Hematopoietic multipotent progenitor cell treated with erythropoietin and hydrocortisone succinate and interleukin-3 and kit ligand, for 4 days (in vitro differentiated cells): ENCODE measurements at places on chromosomes 12 and 14.

DNA sequence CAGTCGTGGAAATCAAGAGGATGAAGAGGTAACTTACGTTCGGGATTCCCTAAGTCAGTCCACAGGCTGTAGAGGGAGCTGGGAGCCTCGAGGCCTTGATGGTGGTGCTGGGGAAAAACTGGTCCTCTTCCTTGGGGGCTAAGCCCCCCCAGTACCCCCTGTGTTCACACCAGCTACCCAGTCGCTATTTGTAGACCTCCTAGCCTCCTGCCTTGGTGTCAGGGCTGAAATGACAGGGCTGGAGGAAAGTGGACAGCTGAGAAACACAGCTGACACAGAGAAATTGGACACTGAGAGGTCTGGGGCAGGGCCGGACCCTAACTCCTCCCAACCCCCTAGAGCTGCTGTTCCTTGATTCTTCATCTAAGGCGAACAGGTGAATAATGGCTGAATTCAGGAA lies at the start of gene STAC3:
Gene STAC3 (minus strand): TSS at position 232 of the 400 bp plus-strand sequence. CDS start 1,551 bp downstream, outside the sequence.
- DNase-seq, result no peak

- DNase-seq, result peak; percentile 63
These were observed 96.6 kb downstream of the SPTSSA start for GRCh38 chr14:34365309-34365915.

- DNase-seq, result no peak
These were observed 79.0 kb upstream of the CPNE8 start for GRCh38 chr12:38984388-38984787.

DNA sequence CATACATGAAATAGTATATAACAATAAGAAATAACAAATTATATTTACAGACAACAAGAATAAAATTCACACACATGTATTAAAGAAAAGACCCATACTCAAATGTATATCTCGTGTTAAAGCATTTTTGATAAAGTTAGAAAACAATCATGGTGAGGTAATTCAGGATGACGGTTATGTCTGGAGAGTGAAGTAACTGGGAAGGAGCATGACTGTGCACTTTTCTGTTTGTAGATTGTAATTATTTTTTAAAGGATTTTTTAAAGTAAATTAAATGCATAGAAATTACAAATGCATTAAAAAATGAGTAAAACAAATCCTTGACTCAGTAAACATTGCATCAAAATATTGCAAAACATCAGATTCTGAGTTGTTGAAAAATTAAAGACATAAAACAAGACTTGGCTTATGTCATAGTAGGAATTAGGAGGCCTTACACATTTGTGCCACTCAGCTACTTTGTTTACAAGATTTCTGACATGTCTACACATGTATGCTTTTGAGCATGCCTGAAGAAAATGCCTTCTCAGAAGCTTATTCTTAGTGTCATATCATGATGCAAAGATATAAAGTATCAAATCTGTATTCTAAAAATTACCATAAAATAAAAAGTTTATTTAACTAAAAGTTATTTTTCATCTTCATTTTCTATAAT lies 1325.1 kb downstream of the SLC16A7 start:
- no peak for DNase-seq

GRCh38 chr14:69261761-69262331 lies 1.9 kb downstream of the GALNT16 start:
- DNase-seq, result no peak

- peak; percentile 39 for DNase-seq
These were observed 21.3 kb upstream of the STRN3 start for GRCh38 chr14:31047503-31047902.

DNA sequence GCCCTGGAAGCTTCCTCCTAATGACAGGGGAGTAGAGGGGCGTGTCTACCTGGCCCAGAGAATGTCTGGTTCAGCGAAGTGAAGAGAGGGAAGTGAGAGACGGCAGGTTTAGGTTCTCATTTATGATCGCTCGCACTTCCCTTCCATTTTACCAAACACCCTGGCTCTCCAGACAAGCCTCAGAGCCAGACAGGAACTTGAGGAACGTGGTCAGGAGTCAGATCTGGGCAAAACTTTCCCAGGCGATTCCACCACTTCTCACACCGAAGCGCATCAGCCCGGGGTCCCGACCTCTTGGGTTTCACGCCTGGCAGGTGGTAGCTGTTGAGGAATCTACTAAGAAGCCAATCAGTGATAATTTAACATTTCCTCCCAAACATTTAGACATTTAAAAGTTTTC lies 21.3 kb downstream of the ACTN1 start:
- DNase-seq, result no peak

DNA sequence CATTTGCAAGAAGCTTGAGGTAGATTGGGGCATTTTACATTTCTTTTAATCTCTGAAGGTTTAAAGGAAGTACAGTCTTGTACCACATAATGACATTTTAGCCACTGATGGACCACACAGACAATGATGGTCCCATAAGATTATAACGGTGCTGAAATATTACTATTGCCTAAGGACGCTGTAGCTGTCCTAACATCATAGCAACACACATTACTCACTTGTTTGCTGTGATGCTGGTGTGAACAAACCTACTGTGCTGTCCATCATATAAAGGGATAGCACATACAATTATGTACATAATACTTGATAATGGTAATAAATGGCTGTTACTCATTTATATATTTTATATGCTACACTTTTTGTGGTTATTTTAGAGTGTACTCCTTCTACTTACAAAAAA lies 127.1 kb upstream of the CPNE8 start:
- DNase-seq, result no peak

DNA sequence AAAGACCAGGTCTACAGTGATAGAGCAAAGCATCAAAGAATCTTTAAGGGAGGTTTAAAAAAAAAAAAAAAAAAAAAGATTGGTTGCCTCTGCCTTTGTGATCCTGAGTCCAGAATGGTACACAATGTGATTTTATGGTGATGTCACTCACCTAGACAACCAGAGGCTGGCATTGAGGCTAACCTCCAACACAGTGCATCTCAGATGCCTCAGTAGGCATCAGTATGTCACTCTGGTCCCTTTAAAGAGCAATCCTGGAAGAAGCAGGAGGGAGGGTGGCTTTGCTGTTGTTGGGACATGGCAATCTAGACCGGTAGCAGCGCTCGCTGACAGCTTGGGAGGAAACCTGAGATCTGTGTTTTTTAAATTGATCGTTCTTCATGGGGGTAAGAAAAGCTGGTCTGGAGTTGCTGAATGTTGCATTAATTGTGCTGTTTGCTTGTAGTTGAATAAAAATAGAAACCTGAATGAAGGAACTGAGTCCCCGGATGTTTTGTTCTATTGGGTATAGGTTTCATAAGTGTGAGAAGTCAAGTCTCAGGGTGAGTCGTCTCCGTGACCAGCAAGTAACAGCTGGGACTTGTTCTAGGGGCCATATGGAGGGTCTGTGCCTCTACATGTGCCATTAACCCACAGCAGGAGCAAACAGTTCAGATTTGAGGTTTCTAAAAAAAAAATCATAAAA lies 9.3 kb downstream of the PEBP1 start:
- no peak for DNase-seq
